ENCODE measurements at places on chromosomes 5 and 9.

- DNase-seq = no peak
Observed at GRCh38 chr5:155834271-155834975, 492.5 kb upstream of the SGCD start.

- no peak for DNase-seq
Observed at GRCh38 chr5:116372931-116373597, 201.6 kb downstream of the SEMA6A start.

DNA sequence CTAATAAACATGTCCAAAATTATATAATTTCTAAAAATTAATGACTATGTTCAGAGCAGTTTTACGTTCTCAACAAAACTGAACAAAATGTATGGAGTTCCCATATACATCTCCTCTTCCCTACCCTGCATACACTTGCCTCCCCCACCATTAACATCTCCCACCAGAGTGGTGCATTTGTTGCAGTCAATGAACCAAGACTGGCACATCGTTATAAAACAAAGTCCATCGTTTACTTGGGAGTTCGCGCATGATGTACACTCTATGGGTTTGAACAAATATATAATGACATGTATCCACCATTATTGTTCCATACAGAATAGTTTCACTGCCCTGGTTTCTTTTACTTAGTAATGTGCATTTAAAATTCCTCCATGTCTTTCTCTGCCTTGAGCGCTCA is 130.1 kb downstream of the APBA1 start:
- DNase-seq = no peak

GRCh38 chr5:111635151-111635902 is 121.7 kb downstream of the NREP start:
- no peak for DNase-seq

GRCh38 chr5:53481887-53482716 is 1.7 kb downstream of the FST start:
- no peak for DNase-seq

GRCh38 chr5:113293068-113293974 is 141.5 kb downstream of the TSSK1B start:
- no peak for DNase-seq

- DNase-seq = no peak
Observed at GRCh38 chr5:54254482-54255198, 55.7 kb downstream of the ARL15 start.

GRCh38 chr5:142860270-142860669 is 90.1 kb downstream of the ARHGAP26 start:
- DNase-seq = no peak

GRCh38 chr9:85224729-85225128 is 517.0 kb downstream of the AGTPBP1 start:
- no peak for DNase-seq

- DNase-seq = no peak
Observed at GRCh38 chr9:138082918-138083636, 205.5 kb downstream of the CACNA1B start.

GRCh38 chr5:175823731-175824525 is 47.5 kb upstream of the CPLX2 start:
- no peak for DNase-seq

GRCh38 chr9:120928483-120929228 is 2.1 kb upstream of the TRAF1 start:
- DNase-seq = peak; percentile 63

GRCh38 chr9:4077499-4078102 is 222.3 kb downstream of the GLIS3 start:
- no peak for DNase-seq

DNA sequence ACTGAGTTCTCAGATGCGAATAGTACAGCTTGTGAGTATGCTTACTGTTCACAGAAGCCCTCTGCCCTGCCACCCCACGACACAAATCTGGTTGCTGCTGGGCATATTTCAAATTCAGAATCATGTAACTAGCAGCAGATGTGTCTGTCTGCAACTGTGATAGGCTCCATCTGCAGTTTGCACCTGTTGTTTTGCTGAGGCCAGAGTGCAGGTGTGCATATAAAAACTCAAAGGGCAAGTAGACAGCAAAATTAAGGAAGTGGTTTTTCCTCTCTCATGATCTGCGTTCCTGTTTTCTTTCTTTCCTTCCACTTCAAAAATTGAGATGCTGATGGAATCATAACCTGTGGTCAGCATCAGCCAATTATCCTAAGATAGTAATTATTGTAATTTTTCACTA is 1000.5 kb downstream of the PTPRD start:
- no peak for DNase-seq

All from T-helper 22 cell (primary cell).